ENCODE measurements at places on chromosomes 5 and 9.
A peak's percentile ranks its signal among the peaks of the same experiment; 100 is the strongest.

DNA sequence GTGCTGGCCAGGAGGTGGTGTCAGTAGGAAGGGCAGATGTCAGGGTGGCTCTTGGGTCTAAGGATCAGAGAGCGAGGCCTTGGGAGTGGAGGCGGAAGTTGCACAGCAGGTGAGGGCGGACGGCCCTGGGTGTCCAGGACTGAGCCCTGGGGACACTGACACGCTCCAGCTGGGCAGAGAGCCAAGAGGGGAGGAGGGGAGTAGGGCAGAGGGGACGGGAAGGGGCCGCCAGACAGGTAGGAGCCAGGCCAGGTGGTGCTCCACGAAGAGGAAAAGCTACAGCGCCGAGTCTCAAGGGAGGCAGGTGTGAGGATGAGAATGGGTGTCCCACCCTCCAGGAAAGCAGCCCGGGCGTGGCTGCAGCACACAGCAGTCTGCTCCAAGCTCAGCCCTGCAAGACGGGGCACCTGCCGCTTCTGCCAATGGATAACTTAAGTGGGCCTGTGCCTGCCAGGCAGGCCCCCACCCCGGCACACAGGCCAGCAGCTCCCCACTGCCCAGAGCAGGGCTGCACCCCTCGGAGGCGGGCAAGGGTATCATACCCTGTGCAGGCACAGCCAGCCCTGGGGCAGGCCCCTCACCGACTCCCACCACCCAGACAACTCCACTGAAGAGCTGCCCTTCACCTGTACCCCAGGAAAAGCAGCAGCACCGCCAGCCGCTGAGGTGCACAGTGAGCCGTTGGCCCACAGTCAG is 4.9 kb downstream of the TPRN start:
- peaks cover 58% of the 10 kb centered on the region for H3K4me1 ChIP-seq
- DNase-seq = no peak
- no peak overlapping the region for H3K27ac ChIP-seq
- H3K27me3 ChIP-seq = no peaks in the 10 kb centered on the region
- no peak overlapping the region for H3K4me3 ChIP-seq

DNA sequence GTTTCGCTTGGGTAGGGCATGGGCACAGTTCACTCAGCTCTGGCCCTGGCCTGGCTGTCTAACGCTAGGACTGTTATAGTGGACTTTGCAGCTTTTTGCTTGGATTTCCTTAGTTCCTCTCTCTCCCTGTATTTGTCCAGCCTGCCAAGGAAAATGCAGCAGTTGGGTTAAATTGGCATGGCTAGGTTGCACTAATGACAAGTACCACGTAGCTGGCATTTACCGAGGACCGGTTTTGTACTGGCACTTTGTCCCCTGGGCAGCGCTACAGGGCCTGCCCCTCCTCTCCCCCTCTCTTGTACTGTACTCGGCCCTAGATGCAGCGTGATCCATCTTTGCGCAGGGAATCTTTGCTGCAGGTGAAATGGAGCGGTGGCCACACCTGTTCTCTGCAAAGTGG is 2.4 kb downstream of the WDR5 start:
- H3K27me3 ChIP-seq = no peaks in the 10 kb centered on the region
- H3K27ac ChIP-seq = no peak overlapping the region
- H3K4me1 ChIP-seq = peaks cover 36% of the 10 kb centered on the region
- H3K4me3 ChIP-seq = no peak overlapping the region
- H3K36me3 ChIP-seq = peaks cover 37% of the 10 kb centered on the region

DNA sequence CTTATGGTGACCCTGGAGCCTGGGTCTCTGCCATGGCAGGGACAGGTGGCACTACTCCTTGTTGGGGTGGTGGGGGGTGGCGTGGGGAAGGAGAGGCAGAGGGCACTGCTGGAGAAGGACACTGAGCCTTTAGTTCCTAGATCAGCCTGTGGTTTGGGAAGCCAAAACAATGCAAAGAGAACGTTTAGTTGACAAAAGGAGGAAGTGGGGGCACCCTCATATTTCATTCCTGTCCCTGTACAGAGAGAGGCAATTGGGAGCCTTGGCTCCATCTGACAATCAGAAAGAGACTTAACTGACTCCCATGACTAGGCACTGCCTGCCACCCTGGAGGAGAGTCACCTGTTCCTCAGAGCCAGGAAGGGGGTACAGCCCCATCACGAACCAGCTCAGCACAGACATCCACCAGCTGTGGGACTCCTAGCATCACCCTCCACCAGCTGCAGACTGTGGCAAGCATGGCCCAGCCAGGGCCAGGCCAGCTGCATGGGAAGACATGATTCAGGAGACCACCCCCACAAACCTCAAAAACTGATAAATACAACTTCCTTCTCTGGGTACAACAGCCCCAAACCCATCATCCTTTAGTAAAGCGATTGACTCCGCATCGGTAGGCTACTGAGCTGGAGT is 257.5 kb downstream of the HSPA4 start:
- H3K27ac ChIP-seq = no peak overlapping the region
- no peak overlapping the region for H3K4me3 ChIP-seq
- no peak for DNase-seq
- H3K4me1 ChIP-seq = no peaks in the 10 kb centered on the region

- no peak overlapping the region for H3K4me3 ChIP-seq
- no peaks in the 10 kb centered on the region for H3K4me1 ChIP-seq
- H3K36me3 ChIP-seq = no peaks in the 10 kb centered on the region
- DNase-seq = no peak
- no peak overlapping the region for H3K27ac ChIP-seq
Measured at GRCh38 chr9:69519470-69520240, 152.5 kb downstream of the APBA1 start.

DNA sequence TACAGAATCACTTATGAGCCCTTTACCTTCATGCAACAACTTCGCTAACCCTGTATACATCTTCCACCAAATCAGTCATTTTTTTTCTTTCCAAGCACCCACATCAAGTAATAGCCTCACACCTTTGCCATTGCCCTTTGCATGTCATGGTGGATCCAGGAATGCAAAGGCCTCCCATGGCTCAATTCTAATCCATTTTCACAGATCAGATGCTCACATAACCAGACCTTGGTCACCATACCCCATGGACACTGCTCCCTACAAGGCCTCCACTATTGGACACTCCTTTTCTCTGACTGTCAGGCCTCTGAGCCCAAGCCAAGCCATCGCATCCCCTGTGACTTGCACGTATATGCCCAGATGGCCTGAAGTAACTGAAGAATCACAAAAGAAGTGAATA is 179.5 kb downstream of the RASEF start:
- no peaks in the 10 kb centered on the region for H3K27me3 ChIP-seq
- no peaks in the 10 kb centered on the region for H3K36me3 ChIP-seq
- no peak overlapping the region for H3K27ac ChIP-seq
- H3K4me1 ChIP-seq = no peaks in the 10 kb centered on the region

GRCh38 chr9:32918628-32919027 is 82.8 kb downstream of the APTX start:
- H3K4me1 ChIP-seq = no peaks in the 10 kb centered on the region
- H3K27ac ChIP-seq = no peak overlapping the region
- no peaks in the 10 kb centered on the region for H3K27me3 ChIP-seq
- no peaks in the 10 kb centered on the region for H3K36me3 ChIP-seq
- DNase-seq = no peak

DNA sequence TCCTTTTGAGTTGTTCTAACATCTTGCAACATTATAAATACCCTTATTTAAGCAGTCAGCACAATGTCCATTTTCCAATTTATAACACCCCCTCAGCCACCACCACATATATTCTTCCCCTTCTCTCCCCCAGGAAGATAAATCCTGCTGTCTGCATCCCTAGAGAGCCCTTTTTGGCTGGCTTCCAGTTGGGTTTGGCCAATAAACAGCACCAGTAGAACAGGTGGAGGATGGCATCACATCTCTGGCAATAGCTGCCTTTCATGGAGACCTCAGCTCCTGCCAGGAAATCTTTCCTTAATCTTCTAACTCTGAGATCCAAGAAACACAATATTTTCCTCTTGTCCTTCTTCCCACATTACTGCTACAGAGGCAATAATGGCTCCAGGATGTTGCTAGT is 53.7 kb downstream of the TRIM36 start:
- H3K27me3 ChIP-seq = no peaks in the 10 kb centered on the region
- H3K36me3 ChIP-seq = no peaks in the 10 kb centered on the region
- H3K4me1 ChIP-seq = no peaks in the 10 kb centered on the region
- no peak for DNase-seq

DNA sequence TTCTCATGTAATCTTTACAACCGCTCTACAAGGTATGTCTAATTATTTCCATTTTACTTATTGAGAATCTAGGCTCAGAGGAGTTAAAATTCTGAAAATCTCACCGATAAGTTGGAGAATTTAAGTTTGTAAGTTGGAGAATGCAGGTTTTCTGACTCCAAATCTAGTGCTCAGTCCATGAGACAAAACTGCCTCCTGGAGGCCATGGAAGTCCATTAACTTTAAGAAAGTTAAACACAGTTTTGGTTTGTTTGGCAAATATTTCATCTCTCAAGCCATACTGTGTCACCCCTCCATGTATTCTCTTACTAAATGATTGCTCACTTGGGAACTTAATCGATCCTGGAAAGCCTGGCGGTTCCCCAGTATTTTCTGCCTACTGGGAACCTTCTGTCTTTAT is 52.6 kb downstream of the INIP start:
- H3K4me3 ChIP-seq = no peak overlapping the region
- H3K27ac ChIP-seq = no peak overlapping the region
- H3K36me3 ChIP-seq = no peaks in the 10 kb centered on the region
- no peak for DNase-seq
- H3K27me3 ChIP-seq = no peaks in the 10 kb centered on the region

DNA sequence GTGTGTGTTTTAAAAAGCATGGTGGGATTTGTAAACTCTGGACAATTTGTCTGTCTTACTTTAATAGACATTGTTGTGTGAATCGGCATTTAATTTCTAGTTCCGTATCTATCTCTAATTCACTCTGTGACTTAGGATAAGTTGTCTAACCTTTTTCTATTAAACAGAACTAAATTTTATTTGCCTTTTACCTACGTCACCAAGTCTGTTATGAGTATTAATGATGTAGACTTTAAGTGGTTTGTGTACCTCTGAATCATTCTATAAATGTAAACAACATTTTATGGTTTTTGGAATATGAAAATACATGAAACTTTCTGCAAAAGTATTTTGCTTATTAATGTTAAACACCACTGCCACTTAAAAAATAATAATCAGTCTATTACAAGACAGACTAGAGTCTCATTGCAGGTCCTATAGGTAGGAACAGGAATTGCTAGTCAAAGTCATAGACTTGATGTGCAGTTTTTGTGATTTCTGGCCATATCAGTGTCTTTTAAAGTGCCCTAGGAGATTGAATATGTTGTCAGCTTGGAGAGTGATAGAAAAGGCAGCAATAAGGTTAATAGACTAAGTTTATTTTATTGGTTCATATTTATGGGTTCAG is 5.6 kb downstream of the RBM27 start:
- no peak for DNase-seq
- H3K27ac ChIP-seq = peak overlapping the region; percentile 34
- no peaks in the 10 kb centered on the region for H3K27me3 ChIP-seq
- H3K4me3 ChIP-seq = no peak overlapping the region
- peaks cover 25% of the 10 kb centered on the region for H3K4me1 ChIP-seq

DNA sequence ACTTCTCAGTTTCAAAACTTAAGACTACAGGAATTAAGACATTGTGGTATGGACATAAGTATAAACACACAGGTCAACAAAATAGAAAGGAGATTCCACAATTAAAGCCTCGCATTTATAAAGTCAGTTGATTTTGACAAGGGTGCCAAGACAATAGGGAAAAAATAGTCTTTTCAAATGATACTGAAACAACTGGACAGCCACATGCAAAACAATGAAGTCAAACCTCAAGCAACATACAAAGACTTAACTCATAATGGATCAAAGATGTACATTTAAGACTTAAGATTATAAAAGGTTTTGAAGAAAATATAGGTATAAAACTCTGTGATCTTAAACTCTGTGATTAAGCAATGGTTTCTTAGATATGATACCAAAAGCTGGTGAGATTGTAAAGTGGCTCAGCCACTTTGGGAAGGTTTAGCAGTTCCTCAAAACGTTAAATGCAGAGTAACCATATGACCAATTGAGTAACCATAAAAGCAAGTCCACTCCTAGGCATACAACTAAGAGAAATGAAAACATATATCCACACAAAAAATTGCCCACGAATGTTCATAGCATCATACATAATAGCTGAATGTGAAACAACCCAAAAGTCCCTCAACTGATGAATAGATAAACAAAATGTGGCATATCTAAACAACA is 22.0 kb downstream of the HINT1 start:
- H3K27ac ChIP-seq = no peak overlapping the region
- no peak overlapping the region for H3K4me3 ChIP-seq
- H3K27me3 ChIP-seq = no peaks in the 10 kb centered on the region
- H3K36me3 ChIP-seq = no peaks in the 10 kb centered on the region

- H3K4me3 ChIP-seq = no peak overlapping the region
- no peak for DNase-seq
- no peaks in the 10 kb centered on the region for H3K36me3 ChIP-seq
- H3K4me1 ChIP-seq = no peaks in the 10 kb centered on the region
Measured at GRCh38 chr9:98429613-98430012, 174.2 kb upstream of the TBC1D2 start.

DNA sequence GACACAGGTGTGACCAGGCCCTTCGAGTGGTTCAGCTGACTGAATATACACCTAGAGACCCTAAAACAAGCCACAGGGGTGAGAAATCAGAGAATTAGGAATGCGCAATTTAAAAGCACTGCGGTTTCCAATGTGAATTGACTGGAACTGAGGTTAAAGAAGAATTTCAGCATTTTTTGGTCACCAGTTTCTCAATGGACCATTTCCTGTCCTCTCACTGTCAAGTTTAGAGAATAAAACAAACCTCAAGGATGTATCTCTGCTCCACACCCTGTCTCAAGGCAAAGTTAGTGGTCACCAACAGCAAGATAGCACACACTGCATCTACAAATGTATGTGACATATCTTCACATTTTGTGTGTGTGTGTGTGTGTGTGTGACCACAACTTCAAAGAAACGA is 143.8 kb upstream of the MAP3K1 start:
- H3K27me3 ChIP-seq = no peaks in the 10 kb centered on the region
- no peak for DNase-seq
- H3K27ac ChIP-seq = no peak overlapping the region
- H3K36me3 ChIP-seq = no peaks in the 10 kb centered on the region
- H3K4me3 ChIP-seq = no peak overlapping the region

DNA sequence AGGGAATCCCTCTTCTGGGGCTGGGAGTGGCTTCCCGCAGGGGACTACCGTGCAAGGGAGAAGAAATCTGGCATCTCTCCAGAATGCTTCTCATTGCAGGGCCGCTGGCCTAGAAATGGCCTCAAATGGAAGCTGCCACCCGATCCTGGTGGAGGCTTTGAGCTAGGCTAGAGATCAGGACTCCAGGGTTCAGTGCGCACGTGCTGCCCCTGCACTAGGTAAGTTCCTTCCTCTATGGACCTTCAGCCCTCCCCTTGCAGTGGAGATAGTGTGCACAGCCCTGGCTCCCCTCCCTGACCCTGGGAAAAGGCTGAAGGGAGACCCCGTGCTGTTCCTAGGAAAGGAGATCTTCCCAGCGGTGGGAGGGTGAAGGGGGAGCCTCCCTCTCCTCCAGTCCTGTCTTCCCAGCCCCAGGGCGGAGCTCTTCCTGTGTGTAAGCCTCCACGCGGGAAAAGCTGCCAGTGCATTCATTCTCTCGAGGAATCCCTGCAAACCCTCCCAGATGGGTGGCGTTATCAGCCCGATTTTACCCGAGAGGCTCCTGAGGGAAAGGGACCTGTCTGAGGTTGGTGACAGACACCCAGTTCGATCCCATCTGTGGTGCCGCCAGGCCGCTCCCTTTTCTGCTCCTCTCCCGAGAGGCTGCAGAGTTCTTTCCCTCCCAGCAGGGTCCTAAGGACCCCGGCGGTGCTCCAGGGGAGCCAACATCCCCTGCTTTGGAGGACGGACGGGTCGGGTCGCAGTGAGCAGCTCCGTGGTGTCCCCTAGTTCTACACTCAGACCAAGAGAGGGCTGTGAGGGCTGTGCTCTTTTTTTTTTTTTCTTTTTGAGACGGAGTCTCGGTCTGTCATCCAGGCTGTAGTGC is 1.4 kb upstream of the CERCAM start:
- peaks cover 4% of the 10 kb centered on the region for H3K36me3 ChIP-seq
- H3K27me3 ChIP-seq = peaks cover 30% of the 10 kb centered on the region
- DNase-seq = no peak
- H3K4me3 ChIP-seq = peak overlapping the region; percentile 99
